ENCODE measurements at places on chromosomes 2 and 18. TPM values are rescaled to one million over a fixed set of nuclear protein-coding genes. Genes with fewer than 3 reads are reported as not detected.

Gene GPR39
- total RNA-seq: 0.72 TPM

Gene APOB
- 0.69 TPM for total RNA-seq

Gene ITGA6
- 95.2 TPM for total RNA-seq

Gene CENPA
- total RNA-seq: 5.5 TPM

Gene HOXD9
- 0.22 TPM for total RNA-seq

Gene BMP10
- not detected for total RNA-seq

Gene EVA1A
- 3.4 TPM for total RNA-seq

Gene MSH2
- total RNA-seq: 50.1 TPM

Gene VIT
- 3.8 TPM for total RNA-seq

Gene LOXHD1
- total RNA-seq: 0.20 TPM

Gene NAT8
- total RNA-seq: not detected

Gene MOGAT1
- total RNA-seq: 0.20 TPM

Gene AQP12B
- total RNA-seq: not detected

Gene CYTIP
- 0.83 TPM for total RNA-seq

Gene CNDP1
- total RNA-seq: 2.4 TPM

Gene ZAP70
- total RNA-seq: 0.40 TPM

Gene PER2
- 9.1 TPM for total RNA-seq

Gene CYS1
- 2.2 TPM for total RNA-seq

Gene DYNAP
- not detected for total RNA-seq

Gene RBKS
- 3.8 TPM for total RNA-seq

Gene KCNG2
- total RNA-seq: 1.3 TPM

Gene ANKRD44
- 63.5 TPM for total RNA-seq

Gene G6PC2
- not detected for total RNA-seq

Gene SLC1A4
- 42.1 TPM for total RNA-seq

Gene CAPN14
- total RNA-seq: 0.28 TPM

Gene TCF7L1
- total RNA-seq: 3.4 TPM

Gene CTLA4
- total RNA-seq: 0.30 TPM

Gene DYSF
- 12.0 TPM for total RNA-seq

Gene SCN7A
- 24.0 TPM for total RNA-seq

Gene HMSD
- 1.2 TPM for total RNA-seq

Gene CROCC2
- 4.4 TPM for total RNA-seq

Gene QPCT
- total RNA-seq: 26.1 TPM

Gene CHAC2
- total RNA-seq: 6.5 TPM

Gene GPN1
- 33.2 TPM for total RNA-seq

Gene MEIS1
- 50.9 TPM for total RNA-seq

Gene SESTD1
- total RNA-seq: 72.6 TPM

Gene REG3A
- not detected for total RNA-seq

Gene ZSWIM2
- total RNA-seq: 0.28 TPM

Gene PLEKHH2
- total RNA-seq: 19.8 TPM

Gene RND3
- total RNA-seq: 61.1 TPM

Gene NDC80
- 13.6 TPM for total RNA-seq

Gene ALS2
- 42.1 TPM for total RNA-seq

Gene NYAP2
- 3.7 TPM for total RNA-seq

Gene GATA6
- 0.89 TPM for total RNA-seq

Gene CHN1
- total RNA-seq: 66.2 TPM

Gene GREB1L
- 7.9 TPM for total RNA-seq

Gene HOXD1
- total RNA-seq: 2.7 TPM
